ENCODE measurements at places on chromosomes 6 and 20.

DNA sequence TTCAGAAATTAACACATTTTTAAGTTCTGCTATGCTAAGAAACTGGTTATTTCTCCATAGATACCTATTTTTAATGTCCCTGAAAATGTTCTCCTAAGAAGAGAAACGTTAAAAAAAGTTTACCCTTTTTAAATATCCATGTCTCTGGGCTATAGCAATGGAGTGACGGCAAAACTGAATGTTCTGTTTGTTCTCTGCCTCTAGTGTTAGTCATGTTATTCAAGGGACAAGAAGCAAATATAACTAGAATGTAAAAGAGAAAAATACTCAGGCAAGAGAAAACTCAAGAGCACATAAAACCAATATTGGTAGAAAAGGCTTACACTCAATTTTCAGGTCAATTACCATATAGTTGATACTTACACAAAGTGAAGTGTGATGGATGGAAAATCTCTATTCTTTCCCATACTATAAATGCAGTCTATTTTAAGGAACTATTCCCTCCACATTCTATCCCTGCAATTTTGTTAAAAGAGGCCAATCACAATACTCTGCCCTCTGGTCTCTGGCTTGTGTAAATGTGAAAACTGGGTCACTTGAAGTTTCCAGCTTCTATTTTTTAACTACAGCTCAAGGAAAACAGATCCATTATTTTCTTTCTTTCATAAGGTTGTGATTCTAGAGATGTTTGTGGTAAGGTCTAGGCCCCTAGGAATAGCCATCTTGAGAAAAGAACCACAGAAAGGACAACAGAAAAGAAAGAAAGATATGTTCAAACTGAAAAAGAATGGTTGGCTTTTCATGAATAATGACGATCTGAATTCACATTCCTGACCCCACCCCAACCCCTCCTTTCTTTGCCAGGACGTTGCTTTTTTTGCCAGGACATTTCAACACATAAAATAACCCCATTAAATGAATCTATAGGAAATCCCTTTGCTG is 200.3 kb upstream of the FAM83B start:
- DNase-seq = no peak

DNA sequence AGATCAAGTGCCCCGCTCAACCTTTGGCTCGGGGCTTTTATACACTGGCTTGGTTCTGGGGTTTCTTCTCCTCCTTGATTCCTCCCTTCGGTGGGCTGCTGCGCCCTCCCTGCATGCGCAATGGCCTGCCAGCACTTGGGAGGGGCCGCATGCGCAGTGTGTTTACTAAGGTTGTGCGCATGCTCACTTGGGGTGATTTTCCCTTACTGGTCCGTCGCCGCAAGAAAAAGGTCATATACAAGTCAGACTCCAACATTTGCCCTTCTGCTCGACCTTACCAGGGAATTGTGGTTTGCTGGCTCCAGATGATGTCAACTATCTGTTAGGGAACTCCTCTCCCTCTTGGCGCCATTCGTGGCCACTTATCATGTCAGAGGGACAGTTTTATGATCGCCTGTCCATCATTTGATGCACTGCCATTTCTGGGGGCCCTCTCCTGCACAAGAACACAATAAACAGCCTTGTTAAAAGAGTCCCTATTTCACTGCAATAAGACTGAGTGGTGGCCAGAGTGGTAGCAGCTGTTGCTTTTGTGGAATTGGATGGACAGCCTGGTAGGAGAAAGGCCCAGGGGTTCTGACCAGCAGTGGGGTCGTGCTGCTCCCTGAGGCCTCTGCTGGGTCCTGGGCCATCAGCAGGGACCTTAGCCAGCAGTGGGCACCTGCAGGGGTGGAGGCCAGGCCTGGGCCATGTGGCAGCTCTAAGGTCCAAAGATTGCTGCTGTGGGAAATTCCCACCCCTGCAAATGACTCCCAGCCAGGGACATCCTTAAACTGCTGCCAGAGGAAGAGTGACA is 2.8 kb upstream of the LBP start:
- peak; percentile 18 for DNase-seq

DNA sequence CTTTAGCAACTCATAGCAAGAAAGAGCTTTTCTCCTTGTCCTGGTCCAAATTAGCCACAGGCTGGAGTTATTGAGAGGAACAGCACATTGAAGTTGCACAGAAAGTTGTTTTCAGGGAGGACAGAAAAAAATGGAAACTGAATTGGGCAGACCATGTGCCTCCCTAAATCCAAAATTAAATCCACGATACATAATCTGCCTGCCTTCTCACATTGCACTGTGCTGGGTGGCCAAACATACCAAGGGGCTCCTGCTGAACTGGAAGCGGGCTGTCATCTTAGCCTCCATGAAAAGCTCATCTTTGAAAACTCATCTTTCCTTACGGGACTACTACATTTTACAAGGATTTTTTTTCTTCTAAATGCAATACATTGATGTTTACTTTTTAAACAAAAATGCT is 59.9 kb downstream of the TNFAIP3 start:
- DNase-seq = no peak

GRCh38 chr6:146017672-146018071 is 11.2 kb upstream of the GRM1 start:
- no peak for DNase-seq

DNA sequence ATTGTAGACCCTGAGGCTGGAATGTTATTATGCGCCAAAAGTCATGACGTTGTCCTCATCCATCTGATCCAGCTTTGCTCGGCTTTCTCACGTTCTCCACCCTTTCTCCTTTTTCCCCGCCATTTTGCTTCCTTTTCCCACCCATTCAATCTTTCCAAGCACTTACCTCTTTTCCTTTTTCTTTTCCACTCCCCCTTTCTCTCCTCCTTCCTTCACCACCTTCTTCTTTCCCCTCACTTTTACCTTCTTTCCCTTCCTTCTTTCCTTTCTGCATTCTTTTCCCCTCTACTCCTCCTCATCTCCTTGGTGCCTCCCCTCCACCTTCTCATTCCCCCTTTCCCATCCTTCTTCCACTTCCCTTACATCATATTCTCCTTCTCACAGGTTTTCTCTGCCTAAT is 304.8 kb upstream of the TSHZ2 start:
- DNase-seq = no peak

DNA sequence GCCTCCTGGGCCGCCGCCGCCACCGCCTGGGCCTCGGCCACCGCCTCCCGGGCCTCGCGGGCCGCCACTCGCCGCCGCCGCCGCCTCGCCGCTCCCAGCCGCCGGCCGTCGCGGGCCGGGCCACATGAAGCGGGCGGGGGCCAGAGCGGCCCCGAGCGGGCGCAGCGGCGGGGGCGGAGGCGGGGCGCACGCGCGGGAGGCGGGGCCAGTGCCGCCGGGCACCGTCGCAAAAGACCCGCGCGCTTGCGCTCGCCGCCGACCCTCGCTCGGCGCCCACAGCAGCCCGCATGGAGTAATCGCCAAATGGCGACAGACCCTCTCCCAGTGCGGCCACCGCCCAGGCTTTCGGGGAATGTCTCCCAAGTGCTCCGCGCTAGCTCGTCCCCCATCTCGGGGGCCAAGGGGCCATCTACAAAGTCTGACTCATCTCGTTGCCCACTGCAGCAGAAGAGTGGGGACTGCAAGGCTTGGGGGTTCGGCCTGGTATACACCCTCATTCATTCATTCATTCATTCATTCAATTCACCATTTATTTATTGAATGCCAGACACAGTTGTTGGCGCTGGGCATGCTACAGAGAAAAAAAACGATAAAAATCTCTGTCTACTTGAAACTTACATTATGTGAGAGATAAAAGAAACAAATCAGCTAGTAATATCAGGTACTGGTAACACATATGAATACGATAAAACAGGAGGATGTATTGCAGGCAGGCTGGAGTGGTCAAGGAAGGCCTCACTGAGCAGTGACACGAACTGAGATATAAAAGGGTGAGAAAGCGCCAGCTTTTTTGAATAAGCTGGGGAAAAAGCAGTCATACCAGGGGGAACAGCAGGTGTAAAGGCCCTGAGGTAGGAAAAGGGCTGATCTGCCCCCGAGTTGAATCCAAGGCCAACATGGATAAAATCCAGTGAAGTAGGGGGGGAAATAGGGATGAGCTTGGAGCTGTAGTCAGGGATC is at the start of gene B4GALT5:
TSS of gene B4GALT5 (minus strand) at position 126 of the 960 bp plus-strand sequence. CDS start 188 bp downstream, outside the sequence.
- peak; percentile 48 for DNase-seq

DNA sequence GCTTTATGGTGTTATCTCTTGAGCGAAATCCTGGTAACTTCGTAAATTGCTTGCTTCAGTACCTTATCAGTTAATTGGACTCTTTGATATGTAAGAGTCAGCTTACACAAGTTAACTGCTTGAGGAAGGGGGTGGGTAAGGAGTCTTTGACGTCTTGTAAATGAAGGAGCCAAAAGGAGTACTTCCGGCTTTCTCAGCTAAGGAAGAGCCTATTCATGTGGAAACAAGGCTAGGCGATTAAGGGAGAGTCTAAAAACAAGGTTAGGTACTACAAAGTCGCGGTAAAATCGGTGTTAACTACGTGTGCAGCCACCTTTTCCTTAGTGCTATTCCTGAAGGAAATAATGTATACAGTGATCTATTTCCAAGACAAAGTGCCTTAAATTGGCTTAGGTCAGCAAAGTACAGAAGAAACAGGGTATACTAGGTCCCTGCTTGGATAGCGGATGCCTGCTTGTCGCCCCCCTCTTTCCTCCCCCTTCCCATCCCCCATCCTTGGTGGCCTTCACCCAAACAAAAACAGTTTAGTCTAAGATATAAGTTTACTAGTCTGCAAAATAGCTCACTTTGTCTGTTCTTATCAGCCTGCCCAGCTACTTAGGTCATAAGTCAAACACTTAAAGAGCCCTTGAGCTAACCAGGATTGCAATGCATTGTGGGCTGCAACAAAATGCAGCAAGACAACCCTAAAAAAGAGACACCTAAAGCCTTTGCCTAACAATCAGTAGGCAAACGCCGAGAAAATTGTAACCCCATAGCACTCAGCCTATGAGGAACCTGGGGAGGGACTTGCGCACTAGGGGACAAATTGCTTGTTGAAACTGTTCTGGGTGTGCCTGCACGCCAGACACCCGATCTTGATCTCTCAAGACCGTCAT is 147.3 kb downstream of the TRIM27 start:
- no peak for DNase-seq

DNA sequence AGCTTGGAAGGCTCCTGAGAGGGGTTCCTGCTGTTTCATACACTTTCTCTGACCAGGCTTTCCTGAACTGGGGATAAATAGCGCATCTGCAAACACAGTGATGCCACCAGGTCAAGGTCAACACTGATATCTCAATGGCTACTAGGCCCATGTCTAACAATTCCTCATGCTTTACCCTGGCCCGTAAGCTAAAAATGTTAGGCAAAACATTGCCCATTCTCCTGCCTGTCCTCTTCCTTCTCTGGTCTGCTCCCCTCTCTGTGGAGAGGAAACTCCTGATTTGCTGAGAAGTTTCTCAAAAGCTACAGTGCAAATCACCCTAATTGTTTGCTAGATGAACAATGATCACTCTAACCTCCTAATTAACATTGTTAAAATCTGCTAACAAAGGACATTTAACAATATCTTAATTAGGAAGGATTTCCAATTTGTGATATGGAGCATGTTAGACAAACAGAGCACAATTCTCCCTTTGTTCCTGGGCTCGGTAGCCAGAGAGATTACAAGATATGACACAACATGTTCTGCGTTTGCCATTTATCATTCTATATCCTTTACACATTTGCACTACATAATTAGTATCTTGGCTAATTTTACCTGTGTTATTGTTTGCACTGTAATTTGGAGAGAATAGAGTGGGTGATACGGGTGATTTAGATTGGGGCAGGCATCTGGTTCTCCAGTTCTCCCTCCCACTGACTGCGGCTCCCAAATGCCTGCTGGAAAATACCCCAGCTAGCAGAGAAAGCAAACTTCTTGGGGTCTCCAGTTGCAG is 266.8 kb downstream of the CD83 start:
- DNase-seq = no peak

- DNase-seq = no peak
Measured at GRCh38 chr20:60820918-60821317, 431.1 kb upstream of the CDH4 start.

DNA sequence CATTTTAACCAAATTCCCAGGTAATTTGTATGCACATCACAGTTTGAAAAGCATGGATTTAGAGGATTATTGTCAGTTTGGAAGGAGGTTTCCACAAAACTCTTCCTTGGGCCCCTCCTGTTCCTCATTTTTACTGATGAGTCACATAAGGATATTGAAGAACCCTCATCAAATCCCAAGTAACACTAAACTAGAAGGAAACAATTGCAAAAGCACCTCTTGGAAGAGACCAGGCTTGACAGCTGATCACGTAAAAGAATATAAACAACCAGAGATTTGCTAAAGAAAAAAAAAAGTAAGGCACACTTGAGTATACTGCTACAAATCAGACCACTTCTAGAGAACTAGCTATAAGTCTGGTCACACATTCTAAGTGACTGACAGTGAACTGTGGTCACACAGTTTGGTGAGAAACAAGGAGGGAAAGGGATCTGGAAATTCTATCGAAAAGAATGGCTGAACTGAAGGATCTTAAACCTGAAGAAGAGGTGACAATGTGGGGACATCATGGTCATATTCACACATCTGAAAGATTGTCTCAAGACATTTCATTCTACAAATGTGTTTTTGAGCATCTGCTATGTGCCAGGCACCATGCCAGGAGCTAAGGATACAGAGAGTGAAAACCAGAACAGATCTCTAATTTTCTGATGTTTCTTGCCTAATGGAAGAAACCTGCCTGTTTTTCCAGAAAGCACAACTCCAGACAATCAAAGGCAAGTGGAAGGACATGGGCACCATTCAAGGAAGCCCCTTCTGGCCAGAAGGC is 24.1 kb downstream of the ZHX3 start:
- DNase-seq = no peak

GRCh38 chr6:6362056-6362840 is 41.8 kb upstream of the F13A1 start:
- DNase-seq = no peak

DNA sequence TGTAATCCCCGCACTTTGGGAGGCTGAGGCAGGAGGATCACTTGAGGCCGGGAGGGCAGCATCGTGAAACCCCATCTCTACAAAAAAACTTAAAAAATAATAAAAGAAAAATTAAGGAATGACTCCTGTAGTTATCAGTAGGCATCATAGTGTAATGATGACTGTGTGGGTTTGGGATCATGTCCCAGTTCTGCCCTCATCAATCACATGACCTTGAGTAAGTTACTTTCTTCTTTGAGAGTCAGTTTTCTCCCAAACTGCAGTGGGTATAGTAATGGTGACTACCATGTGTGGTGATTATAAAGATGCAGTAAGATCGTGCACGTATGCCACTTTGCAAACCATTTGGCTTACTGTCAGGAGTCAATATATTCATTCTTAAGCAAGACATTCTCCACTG is 89.2 kb downstream of the TXNDC5 start:
- no peak for DNase-seq

Measured in AG04450 (cell line).